ENCODE measurements at places on chromosomes 6 and 20.

DNA sequence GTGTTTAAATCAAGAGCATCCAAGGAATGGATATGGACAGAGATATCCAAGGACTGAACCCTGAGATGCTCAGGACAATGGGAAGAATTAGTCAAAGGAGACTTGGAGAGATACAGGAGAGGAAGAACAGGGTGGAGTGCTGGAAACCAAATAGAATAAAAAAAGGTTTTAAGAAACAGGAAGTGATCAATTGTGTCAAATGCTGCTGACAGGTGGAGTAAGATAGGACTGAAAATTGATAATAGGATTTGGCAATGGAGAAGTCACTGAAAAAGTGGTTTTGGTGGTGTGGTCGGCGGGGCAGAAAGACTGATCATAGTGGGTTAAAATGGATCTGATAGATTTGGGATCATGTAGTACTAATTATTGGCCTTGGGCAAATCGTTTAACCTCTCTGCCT is 37.9 kb upstream of the PNRC1 start:
- no peak for DNase-seq

GRCh38 chr20:31547720-31548298 is 33.6 kb downstream of the HM13 start:
- no peak for DNase-seq

DNA sequence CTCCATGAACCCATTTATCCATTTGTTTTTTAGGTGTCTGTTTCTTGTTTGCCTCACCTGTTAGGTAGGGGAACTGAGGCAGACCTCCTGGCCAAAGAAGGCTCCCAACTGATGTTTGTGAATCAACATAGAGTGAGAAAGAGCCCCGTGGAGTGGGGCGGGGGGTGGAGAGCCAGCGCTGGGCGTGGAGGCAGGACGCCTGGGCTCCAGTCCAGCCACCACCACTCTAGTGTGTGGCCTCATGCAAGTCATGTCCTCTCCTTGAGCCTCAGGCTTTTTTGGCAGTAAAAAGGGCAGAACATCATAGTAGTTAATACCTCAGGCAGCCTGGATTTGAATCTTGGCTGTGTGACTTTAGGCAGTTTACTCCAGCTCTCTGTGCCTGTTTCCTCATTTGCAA is 42.2 kb upstream of the SCRT2 start:
- no peak for DNase-seq

DNA sequence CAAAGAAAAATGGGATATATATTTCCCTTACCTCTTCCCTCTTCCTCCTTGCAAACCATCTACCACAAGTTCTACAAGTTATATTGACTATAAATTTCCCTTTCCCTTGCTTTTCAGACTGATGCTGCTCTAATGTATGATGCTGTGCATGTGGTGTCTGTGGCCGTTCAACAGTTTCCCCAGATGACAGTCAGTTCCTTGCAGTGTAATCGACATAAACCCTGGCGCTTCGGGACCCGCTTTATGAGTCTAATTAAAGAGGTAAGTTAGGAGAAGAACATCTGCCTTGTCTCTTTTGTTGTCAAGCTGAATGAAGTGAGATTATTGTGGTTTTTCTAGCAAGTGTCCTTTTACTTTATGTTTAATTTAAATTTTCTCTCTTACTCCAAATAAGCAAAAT is 406.0 kb downstream of the GRIK2 start:
- DNase-seq: no peak

- DNase-seq: no peak
Observed at GRCh38 chr20:38120625-38120988, 44.5 kb downstream of the TGM2 start.

- no peak for DNase-seq
Observed at GRCh38 chr20:41035207-41035606, 6.6 kb downstream of the TOP1 start.

- no peak for DNase-seq
Observed at GRCh38 chr6:61935242-61935846, 350.7 kb downstream of the KHDRBS2 start.

- DNase-seq: no peak
Observed at GRCh38 chr20:40957265-40957760, 71.3 kb upstream of the TOP1 start.

GRCh38 chr6:22045261-22045912 is 251.4 kb downstream of the PRL start:
- DNase-seq: no peak

- DNase-seq: no peak
Observed at GRCh38 chr6:97023982-97024381, 99.5 kb downstream of the KLHL32 start.

- DNase-seq: no peak
Observed at GRCh38 chr20:39090906-39091305, 128.8 kb downstream of the DHX35 start.

DNA sequence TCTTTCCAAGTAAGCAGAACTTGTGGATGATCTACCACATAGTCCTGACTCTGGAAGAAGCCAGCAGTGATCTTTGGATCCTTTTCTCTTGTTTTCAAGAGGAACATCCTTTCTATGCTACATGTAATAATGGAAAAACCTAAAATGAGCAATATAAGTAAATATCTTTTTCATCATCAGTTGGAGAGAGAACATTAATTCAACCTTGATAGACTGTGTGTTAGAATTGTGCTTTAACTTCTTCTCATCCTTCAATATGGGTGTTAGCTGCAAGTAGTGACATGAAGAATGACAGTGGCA is 65.6 kb upstream of the IFNGR1 start:
- no peak for DNase-seq

- DNase-seq: no peak
Observed at GRCh38 chr20:51054233-51054632, 31.3 kb upstream of the KCNG1 start.

DNA sequence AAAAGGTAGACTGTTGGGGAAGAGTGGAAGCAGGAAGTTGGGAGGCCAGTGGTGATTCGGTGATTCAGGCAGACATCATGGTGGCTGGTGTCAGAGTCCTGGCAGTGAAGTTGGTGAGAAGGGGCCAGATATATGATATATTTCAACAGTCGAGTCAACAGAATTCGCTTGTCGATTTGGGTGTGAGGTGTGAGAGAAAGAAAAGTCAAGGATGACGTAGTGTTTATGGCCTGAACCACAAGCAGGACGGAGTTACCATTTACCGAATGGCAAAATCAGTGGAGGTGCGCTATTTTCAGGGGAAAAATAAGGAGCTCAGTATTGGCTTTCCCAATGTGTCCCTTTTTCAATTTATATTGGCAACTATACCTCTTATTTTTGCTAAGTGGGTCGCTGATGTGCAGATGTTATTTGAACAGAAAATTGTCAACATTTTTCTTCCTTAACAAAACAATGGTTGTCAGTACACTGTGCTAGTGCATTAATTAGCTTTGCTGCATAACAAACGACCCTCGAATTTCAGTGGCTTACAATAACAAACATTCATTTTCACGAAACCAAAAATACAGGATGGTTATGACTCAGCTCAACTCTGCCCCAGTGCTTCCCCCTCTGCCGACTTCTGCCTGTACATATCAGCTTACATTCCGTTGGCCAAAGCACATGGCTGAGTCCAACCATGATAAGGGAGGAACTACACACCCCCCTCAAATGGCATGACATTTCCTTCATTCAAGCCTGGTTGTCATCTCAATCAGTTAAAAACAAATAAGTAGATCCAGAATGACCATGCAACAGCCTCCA is 255.0 kb upstream of the ZFP64 start:
- peak; percentile 82 for DNase-seq

DNA sequence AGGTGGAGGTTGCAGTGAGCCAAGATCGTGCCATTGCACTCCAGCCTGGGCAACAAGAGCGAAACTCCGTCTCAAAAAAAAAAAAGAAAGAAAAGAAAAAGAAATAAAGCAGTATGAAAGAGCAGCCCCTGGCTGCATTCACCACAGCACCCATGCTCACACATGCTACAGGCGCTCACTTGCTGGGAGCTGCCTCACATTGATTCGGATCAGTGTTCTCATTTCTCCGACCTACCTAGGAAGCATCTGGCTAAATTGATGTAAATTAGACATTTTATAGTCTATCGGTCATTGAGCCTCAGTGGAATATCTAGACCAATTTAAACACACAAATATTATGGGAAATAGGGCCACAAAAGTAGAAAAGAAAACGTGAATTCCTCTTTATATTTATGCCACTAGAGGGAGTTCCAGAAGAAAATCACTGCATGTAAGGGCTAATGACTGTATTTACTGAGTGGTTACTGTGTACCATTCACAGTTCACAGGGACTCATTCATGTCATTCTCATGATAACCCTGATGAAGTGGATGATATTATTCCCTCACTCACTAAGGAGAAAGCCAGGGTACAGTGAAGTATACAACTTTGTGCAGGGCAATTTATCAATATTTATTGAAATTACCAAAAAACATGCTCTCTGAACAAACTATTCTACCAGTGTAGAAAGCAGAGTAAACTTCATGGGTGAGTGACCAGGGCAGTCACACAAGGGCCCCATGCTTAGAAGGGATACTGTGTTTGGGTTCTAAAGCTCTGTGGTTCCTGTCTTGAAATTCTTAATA is 5.3 kb upstream of the MOG start:
- peak; percentile 44 for DNase-seq

DNA sequence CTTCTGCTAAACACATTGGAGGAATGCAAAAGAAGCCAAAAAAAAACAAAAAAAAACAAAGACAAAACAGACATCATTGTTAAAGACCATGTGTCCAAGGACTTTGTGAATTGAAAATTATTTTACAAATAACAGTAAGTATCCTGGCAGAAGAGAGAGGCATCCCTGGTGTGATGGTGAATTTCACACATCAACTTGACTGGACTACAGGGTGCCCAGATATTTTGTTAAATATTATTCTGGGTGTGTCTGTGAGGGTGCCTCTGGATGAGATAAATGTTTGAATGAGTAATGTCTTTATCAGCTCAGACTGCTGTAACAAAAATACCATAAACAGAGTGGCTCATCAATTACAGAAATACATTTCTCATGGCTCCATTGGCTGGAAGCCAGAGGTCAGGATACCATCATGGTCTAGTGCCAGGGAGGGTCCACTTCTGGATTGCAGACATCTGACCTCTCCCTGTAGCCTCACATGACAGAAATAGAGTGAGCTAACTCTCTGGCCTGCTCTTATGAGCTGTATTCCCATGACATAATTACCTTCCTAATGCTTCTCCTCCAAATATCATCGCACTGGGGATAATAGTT is 12.2 kb upstream of the C6orf118 start:
- DNase-seq: no peak

GRCh38 chr6:18405477-18406293 is 18.5 kb downstream of the RNF144B start:
- peak; percentile 33 for DNase-seq

- DNase-seq: no peak
Observed at GRCh38 chr6:33577106-33577535, 3.0 kb downstream of the BAK1 start.

- no peak for DNase-seq
Observed at GRCh38 chr20:4167261-4168021, 152.1 kb upstream of the RNF24 start.

DNA sequence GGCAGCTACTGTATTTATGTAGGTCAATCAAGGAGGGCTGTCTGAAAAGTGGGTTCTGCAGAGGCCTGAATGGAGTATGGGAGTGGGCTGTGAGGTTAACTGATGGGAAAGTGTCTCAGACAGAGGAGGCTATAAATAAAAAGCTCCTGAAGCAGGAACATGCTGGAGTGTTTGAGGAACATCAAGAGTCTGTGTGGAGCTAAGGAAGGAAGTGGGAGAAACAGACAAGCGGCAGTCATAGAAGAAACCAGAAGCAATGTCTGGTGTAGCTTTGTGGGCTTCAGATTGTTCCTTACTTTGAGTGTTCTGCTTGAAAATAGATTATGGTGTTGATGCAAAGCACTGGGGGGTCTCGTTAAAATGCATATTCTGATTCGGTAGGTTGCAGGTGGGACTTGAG is 101.5 kb upstream of the OGFRL1 start:
- no peak for DNase-seq

DNA sequence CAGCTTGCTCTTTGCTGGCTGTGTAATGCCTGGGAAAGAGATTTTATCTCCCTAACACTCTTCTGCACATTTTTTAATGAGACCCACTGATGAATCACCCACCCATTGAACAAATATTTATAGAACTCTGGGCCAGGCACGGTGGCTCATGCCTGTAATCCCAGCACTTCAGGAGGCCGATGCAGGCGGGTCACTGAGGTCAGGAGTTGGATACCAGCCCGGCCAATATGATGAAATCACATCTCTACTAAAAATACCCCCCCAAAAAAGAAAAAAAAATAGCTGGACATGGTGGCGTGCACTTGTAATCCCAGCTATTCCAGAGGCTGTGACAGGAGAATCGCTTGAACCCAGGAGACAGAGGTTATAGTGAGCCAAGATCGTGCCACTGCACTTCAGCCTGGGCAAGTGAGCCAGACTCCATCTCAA is 82.1 kb upstream of the SIRPA start:
- DNase-seq: peak; percentile 80

DNA sequence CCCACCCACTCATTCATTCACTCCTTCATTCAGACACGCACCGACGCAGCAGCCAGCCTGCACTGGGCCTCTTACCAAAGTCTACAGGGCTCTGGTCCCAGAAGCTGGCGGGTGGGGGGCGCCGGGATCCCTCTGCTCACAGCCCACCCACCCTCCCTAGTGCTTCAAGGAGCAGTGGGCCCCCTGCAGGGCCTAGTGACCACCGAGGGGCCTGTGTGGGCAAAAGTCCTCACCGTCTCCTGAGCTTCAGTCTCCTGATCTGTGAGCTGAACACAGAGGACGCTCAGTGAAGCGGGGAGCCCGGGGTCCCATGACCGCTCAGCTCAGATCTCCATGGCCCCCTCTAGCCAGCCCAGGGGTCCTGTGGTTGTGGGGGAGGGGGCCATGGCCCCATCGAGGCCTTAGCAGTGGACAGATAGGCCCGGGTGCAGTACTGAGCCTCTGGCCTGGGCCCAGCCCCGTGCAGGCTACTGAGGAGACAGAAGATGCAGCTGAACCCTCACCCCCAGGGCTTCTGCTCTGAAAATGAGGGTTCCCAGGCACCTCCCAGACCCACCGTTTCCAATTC is 33.4 kb upstream of the MRGBP start:
- DNase-seq: no peak

- DNase-seq: peak; percentile 25
Observed at GRCh38 chr6:134238960-134239795, 78.7 kb downstream of the SGK1 start.

DNA sequence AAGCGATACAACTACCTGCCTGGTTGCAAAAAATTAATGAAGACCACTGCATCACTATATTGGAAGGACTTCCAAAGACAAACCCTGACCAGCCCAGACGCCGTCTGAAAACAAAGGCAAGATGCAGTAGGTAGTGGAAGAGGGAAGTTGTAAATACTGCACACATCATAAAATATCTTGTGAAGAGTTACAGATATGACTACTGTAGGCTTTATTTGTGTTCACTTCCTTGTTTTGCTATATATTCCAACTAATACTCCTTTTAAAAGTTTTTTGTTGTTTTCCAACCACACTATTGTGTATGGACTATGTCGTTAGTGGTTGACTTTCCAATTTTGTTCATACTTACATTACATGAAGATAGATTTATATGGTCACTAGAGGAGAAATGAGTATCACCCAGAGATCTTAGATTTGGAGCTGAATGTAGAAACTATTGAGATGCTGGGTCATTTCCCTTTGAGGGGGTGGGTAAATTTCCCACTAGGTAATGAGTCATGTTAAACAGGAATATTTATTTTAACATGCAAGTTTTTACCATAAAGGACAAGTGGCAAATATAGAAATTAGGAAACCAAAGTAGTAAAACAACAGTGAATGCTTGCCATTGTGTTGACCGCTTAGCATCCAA is 16.6 kb upstream of the TXLNB start:
- no peak for DNase-seq

- no peak for DNase-seq
Observed at GRCh38 chr6:69705954-69706353, 90.9 kb downstream of the LMBRD1 start.
